Esophagus muscularis mucosa (tissue), 4 donors: ENCODE measurements at places on chromosomes 7 and 10. TPM values are rescaled to one million over a fixed set of nuclear protein-coding genes. Genes with fewer than 3 reads are reported as not detected.

DNA sequence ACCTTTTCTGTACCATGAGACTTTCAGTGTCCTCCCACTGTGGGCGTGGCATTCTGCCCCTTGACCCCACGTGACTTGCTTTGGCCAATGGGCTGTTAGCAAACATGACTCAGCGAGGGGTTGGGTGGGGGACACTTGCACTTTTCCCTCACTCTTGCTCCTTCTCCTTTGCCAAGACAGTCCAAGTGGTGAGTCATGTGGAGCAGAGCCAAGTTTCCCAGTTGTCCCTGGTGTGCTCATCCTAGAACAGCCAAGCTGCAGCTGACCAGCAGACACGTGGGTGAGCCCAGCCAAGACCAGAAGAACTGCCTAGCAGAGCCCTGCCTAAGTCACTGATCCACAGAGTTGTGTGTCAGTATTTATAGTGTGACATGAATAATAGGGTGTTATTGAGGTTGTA lies 82.8 kb upstream of the CPXM2 start:
- H3K36me3 ChIP-seq = no peaks in the 10 kb centered on the region
- no peak overlapping the region for H3K27ac ChIP-seq
- peak; percentile 53 for DNase-seq
- no peaks in the 10 kb centered on the region for H3K27me3 ChIP-seq

DNA sequence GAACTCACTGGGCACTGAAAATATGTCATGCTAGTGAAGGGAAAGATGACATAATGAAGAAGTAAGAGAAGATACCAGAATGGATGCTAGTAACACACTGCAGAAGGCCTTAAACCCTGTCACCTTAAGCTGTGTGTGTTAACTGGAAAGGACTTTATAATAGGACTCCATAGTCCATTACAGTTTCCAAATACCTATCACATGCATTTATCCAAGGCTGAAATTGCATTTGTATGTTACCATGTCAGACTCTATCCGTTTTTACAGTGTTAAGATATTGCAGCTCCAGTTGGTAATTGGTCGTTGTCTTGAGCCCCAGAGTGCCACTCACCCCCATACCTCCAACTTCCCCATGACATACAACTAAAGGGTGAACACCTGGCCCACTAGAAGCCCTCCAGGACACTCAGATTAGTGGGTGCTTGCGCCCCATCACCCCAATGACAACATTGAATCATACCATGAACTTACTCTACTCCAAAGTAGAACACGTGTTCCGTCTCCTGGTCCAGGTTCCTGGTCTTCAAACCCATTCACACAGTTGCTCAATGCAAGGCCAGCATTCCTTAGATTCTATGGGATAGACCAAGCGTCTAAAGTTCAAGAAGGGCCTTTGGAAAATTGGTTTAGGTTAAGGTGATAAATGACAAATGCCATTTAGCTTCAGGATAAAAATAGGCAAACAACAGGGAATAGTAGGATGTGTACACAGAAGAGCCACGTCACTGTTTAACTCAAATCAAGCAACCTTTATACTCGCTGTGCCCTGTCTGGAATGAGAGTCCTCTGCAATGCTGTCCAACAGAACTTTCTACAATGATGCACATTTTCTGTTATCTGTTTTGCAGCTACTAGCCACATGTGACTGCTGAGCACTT lies 2.1 kb upstream of the RAPGEF5 start:
- H3K36me3 ChIP-seq = no peaks in the 10 kb centered on the region
- DNase-seq = no peak
- H3K4me1 ChIP-seq = peaks cover 16% of the 10 kb centered on the region
- H3K27ac ChIP-seq = no peak overlapping the region
- H3K27me3 ChIP-seq = no peaks in the 10 kb centered on the region

DNA sequence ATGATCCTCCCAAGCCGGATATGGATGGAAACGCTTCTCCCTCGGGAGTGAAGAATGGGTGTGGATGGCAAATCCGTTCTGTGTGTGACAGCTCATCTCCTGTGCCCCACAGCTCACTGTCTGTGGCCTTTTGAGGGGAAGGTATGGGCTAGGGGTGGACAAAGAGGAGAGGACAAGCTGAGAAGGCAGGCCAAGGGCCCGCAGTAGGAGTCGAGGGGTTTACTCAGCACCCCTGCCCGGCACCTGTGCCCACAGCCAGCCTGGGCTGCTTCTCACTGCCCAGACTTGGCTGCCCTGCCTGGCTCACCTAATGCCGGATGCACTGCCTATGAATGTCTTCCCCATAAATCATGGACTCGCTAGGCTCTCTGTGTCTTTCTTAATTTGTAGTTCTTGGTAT lies 503.8 kb downstream of the TCERG1L start:
- no peak overlapping the region for H3K4me3 ChIP-seq
- no peaks in the 10 kb centered on the region for H3K27me3 ChIP-seq

- no peak overlapping the region for H3K4me3 ChIP-seq
- no peak overlapping the region for H3K27ac ChIP-seq
- peaks cover 8% of the 10 kb centered on the region for H3K36me3 ChIP-seq
- no peaks in the 10 kb centered on the region for H3K4me1 ChIP-seq
- DNase-seq = no peak
These were observed 17.9 kb downstream of the CRPPA start for GRCh38 chr7:16403475-16403874.

DNA sequence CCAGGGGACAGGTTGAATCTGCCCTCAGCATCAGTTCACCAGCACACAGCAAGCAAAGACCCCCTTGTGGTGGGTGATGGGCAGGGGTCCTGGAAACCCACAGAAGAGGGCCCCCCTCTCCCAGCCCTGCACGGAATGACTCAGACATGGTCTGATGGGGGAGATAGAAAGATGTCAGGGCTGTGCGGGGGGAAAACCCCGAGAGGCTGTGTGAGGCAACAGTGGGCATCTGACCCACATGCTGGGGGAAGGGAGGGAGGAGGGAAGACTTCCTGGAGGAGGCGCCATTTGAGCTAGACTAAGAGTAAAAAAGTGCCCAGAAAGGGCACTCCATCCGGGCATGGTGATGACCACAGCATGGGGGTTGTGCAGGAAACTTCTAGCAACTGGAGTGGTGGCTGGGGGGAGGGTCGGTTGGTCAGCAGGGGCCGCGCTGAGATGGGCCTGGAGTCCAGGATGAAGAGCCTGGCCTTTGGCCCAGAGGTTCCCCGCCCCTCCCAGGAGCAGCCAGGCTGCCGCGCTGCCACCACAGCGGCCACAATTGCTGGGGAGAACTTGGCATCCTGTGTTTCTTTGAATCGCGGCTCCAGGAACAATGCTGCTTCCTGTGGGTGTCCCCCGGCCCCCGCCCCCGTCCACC lies 2.5 kb downstream of the LFNG start:
- H3K4me3 ChIP-seq = peak overlapping the region; percentile 71
- H3K4me1 ChIP-seq = peaks cover 77% of the 10 kb centered on the region
- peaks cover 33% of the 10 kb centered on the region for H3K27me3 ChIP-seq
- H3K27ac ChIP-seq = peak overlapping the region; percentile 6
- no peak for DNase-seq

DNA sequence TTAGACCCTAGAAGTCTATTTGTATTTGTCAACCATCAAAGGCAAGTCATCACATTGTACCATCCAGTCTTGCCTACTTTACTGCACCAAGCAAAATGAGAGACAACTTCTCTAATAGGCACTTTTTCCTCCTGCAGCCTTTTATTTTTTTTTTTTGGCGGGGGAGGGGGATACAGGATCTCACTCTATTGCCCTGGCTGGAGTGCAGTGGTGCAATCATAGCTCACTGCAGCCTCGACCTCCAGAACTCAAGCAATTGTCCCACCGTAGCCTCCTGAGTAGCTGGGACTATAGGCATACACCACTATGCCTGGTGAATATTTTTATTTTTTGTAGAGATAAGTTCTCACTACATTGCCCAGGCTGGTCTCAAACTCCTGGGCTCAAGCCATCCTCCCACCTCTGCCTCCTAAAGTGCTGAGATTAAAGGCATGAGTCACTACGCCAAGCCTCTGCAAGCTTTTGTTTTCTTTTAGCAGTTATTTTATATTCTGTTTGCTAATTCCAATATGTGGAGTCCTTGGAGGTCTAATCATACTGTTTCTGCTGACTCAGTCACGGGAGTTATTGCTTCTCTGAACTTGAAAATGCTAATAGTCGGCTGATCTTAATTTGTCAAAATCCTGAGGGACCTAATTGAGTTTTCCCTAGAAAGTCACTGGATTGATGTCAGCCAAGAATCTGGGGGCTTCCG lies 14.2 kb downstream of the KPNA7 start:
- H3K36me3 ChIP-seq = no peaks in the 10 kb centered on the region
- no peak overlapping the region for H3K4me3 ChIP-seq

The PIK3CG gene
- total RNA-seq = 2.0 TPM

GRCh38 chr10:69466689-69467088 lies 15.4 kb downstream of the TSPAN15 start:
- no peaks in the 10 kb centered on the region for H3K36me3 ChIP-seq
- H3K27me3 ChIP-seq = no peaks in the 10 kb centered on the region
- H3K4me1 ChIP-seq = peaks cover 98% of the 10 kb centered on the region
- no peak overlapping the region for H3K4me3 ChIP-seq

DNA sequence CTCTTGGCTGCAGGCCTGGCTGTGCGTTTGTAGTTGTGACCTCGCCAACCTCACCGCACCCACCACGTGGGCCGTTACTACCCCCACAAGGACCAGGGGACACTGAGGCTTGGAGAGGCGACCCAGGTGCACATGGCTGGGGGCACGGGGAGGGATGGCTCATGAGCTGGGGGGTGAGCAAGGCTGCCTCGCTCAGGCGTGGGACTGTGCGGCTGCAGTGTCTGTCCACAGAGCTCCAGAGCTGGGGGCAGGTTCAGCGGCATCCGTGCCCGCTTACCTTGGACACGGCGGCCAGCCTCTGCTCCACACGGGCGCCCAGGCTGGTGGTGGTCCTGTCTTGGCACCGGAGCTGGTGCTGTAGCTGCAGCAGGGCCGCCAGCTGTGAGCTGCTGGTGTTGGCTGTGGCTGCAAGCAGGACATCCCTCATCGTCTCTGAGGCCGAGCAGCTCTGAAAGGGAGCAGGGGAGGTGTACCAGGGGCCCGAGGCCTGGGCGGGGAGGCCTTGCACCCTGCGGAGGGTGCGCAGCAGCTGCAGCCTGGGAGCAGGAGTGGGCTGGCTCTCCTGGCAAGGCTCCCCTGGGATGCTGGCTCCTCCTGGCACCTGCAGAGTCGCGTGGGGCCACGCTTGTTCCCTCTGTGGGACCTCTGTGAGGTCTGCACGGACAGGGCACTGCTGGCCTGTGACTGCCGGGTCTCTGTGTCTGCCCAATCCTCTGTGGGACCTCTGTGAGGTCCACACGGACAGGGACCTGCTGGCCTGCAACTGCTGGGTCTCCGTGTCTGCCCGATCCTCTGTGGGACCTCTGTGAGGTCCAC lies 60.0 kb upstream of the NKX6-2 start:
- no peaks in the 10 kb centered on the region for H3K36me3 ChIP-seq
- H3K4me1 ChIP-seq = no peaks in the 10 kb centered on the region
- H3K27me3 ChIP-seq = no peaks in the 10 kb centered on the region
- DNase-seq = no peak

- DNase-seq = no peak
- H3K4me3 ChIP-seq = no peak overlapping the region
These were observed 59.4 kb downstream of the SHH start for GRCh38 chr7:155752756-155753445.

DNA sequence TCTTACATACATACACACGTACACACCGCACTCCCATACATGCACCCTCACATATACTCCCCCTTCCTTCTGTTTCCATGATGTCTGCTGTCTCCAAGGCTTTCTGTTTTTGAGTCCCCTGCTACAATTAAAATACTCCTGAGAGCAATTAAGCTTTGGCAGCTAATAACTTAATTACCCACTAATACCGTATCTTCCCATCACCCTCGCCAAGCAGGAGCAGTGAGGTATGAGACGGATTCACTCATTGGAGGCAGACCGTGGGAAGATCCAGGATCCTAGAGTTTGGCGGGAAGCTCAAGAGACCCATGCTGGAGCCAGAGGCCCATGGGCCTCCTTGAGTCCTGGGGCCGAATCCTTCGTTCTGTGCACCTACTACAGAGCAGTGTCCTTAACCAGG lies 1.7 kb upstream of the CALN1 start:
- no peak overlapping the region for H3K27ac ChIP-seq
- H3K4me1 ChIP-seq = no peaks in the 10 kb centered on the region
- no peaks in the 10 kb centered on the region for H3K27me3 ChIP-seq

The DGKI gene
- total RNA-seq = 0.66 TPM

- H3K4me1 ChIP-seq = no peaks in the 10 kb centered on the region
- no peak overlapping the region for H3K27ac ChIP-seq
- H3K36me3 ChIP-seq = no peaks in the 10 kb centered on the region
- DNase-seq = no peak
- H3K27me3 ChIP-seq = peaks cover 63% of the 10 kb centered on the region
These were observed 21.2 kb upstream of the BLOC1S2 start for GRCh38 chr10:100307684-100308083.

- H3K4me3 ChIP-seq = no peak overlapping the region
- H3K27me3 ChIP-seq = no peaks in the 10 kb centered on the region
- H3K4me1 ChIP-seq = peaks cover 5% of the 10 kb centered on the region
- no peak for DNase-seq
- H3K27ac ChIP-seq = no peak overlapping the region
- no peaks in the 10 kb centered on the region for H3K36me3 ChIP-seq
These were observed 97.9 kb downstream of the RTKN2 start for GRCh38 chr10:62170732-62171131.

- peaks cover 27% of the 10 kb centered on the region for H3K4me1 ChIP-seq
- H3K36me3 ChIP-seq = peaks cover 13% of the 10 kb centered on the region
- peak overlapping the region; percentile 96 for H3K4me3 ChIP-seq
- no peaks in the 10 kb centered on the region for H3K27me3 ChIP-seq
- DNase-seq = no peak
These were observed 671 bp upstream of the PAXIP1 start for GRCh38 chr7:155003376-155004214.

The CCL24 gene
- not detected for total RNA-seq

GRCh38 chr10:61919646-61920215 lies 18.2 kb downstream of the ARID5B start:
- DNase-seq = no peak
- no peaks in the 10 kb centered on the region for H3K27me3 ChIP-seq

The ZNF365 gene
- 2.5 TPM for total RNA-seq

DNA sequence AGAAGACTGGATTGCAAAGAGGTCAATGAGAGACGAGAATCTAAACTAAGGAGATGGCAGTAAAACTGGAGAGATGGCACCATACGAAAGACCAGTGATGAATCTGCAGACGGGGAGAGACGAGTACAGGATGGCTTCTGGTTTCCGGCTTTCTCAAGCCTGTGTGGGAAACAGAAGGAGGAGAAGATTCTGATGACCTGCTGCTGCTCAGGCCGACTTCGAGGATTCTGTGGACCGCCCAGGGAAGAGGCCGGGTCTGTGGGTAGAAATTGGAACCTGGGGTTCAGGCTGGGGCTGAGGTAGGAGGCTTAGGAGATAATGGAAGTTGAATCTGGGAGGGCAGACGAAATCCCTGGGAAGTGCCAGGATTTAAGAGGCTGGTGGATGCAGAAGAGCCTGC lies 48.6 kb downstream of the PARP12 start:
- DNase-seq = no peak
- no peak overlapping the region for H3K4me3 ChIP-seq
- H3K36me3 ChIP-seq = no peaks in the 10 kb centered on the region
- no peaks in the 10 kb centered on the region for H3K27me3 ChIP-seq
- H3K4me1 ChIP-seq = no peaks in the 10 kb centered on the region

The FOXP2 gene
- 54.2 TPM for total RNA-seq

The PRSS2 gene
- 0.39 TPM for total RNA-seq
